ENCODE measurements at places on chromosomes 11 and 22. TPM values are rescaled to one million over a fixed set of nuclear protein-coding genes. Genes with fewer than 3 reads are reported as not detected.

The PARVG gene
- 71.3 TPM for total RNA-seq

The FLRT1 gene
- 0.41 TPM for total RNA-seq

The TREH gene
- not detected for total RNA-seq

The TSPAN18 gene
- 7.7 TPM for total RNA-seq

The KREMEN1 gene
- 8.4 TPM for total RNA-seq

The P2RY6 gene
- 13.4 TPM for total RNA-seq

DNA sequence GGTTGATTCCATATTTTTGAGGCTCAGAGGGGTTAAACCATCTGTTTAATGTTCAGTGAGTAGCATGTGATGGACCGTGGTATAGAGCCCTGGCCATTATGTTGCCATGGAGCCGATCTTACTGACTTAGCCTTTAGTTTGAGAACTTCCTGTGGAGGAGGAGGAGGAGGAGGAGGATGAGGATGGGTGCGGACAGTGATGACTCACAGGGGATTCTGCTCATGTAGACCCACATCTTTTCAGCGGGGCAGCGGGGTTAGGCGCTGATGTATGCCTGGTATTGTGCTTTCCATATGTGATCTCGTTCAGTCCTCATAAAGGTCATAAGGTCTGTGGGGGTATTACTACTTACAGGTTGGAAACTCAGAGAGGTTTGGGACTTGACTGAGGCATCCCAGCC, 13.9 kb downstream of the STX3 start:
- peaks cover 6% of the 10 kb centered on the region for H3K36me3 ChIP-seq
- H3K27me3 ChIP-seq = no peaks in the 10 kb centered on the region
- no peak for DNase-seq
- no peak overlapping the region for H3K27ac ChIP-seq

GRCh38 chr22:41762980-41763779, 37.3 kb upstream of the CCDC134 start:
- no peak for DNase-seq
- no peak overlapping the region for H3K27ac ChIP-seq
- no peaks in the 10 kb centered on the region for H3K36me3 ChIP-seq
- no peaks in the 10 kb centered on the region for H3K27me3 ChIP-seq
- no peaks in the 10 kb centered on the region for H3K4me1 ChIP-seq

GRCh38 chr11:118016104-118016503, 29.9 kb downstream of the IL10RA start:
- H3K4me3 ChIP-seq = no peak overlapping the region
- no peaks in the 10 kb centered on the region for H3K27me3 ChIP-seq
- H3K4me1 ChIP-seq = no peaks in the 10 kb centered on the region
- no peak overlapping the region for H3K27ac ChIP-seq
- H3K36me3 ChIP-seq = no peaks in the 10 kb centered on the region
- DNase-seq = no peak

DNA sequence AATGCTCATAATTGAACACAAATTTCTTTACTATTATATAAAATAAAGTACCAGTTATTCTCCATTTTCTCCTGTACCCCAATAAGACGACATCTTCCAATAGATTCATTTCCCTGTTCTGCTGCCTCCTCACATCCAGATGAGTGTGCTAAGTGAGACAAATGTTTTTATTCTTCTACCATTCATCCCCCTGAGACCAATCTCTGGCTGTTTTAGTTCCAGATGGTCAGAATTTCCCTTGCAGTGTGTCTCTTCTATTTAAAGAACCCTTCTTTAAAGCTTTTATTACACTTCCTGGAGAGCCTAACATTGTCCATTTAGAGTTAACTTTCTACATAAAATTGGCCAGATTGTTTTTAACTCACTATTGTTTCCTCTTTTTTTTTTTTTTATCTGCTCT, 41.2 kb upstream of the GLYATL1 start:
- no peak overlapping the region for H3K27ac ChIP-seq
- no peaks in the 10 kb centered on the region for H3K27me3 ChIP-seq
- H3K36me3 ChIP-seq = no peaks in the 10 kb centered on the region
- H3K4me1 ChIP-seq = no peaks in the 10 kb centered on the region
- no peak for DNase-seq

GRCh38 chr11:83773950-83774880, 488.0 kb upstream of the CCDC90B start:
- no peak overlapping the region for H3K4me3 ChIP-seq
- H3K36me3 ChIP-seq = no peaks in the 10 kb centered on the region
- DNase-seq = no peak
- H3K4me1 ChIP-seq = no peaks in the 10 kb centered on the region
- no peak overlapping the region for H3K27ac ChIP-seq
- H3K27me3 ChIP-seq = no peaks in the 10 kb centered on the region

GRCh38 chr22:29710922-29711593, 8.7 kb upstream of the CABP7 start:
- no peak overlapping the region for H3K27ac ChIP-seq
- no peak for DNase-seq
- no peak overlapping the region for H3K4me3 ChIP-seq
- H3K36me3 ChIP-seq = no peaks in the 10 kb centered on the region
- H3K27me3 ChIP-seq = no peaks in the 10 kb centered on the region

DNA sequence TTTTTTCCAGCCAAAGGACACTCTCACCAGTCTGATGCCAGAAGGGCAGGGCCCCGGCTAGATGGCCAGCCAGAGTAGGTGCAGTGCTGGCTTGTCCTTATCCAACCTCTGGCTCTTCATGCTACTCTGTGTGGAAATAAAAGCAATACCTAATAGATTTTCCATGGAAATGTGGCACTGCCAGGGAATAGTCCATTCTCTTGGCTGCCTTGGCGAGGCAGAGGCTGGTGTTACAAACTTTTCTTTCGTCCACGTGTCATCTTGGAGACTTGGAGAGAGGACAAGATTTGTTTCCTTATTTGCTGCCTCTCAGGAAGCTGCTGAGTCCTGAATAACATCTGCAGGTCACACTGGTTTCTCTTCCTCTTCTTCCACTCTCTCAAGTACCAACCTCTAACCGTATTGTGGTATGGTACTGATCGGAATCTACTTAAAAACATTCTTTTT, 17.2 kb upstream of the C1QTNF4 start:
- H3K36me3 ChIP-seq = no peaks in the 10 kb centered on the region
- H3K4me3 ChIP-seq = no peak overlapping the region
- no peak overlapping the region for H3K27ac ChIP-seq
- no peaks in the 10 kb centered on the region for H3K27me3 ChIP-seq

DNA sequence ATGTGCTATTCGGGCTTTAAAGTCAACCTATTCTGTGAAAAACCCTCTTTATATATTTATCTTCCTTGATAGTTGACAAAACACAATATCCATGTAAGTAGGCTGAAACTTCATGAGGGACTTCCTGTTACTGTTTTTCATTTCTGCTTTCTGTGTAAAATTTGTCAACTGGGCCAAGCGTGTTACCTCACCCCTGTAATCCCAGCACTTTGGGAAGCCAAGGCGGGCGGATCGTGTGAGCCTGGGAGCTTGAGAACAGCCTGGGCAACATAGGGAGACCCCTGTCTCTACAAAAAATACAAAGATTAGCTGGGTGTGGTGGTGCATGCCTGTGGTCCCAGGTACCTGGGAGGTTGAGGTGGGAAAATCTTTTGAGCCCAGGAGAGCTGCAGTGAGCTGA, 66.5 kb upstream of the SLC25A18 start:
- H3K27me3 ChIP-seq = no peaks in the 10 kb centered on the region
- no peaks in the 10 kb centered on the region for H3K4me1 ChIP-seq
- no peak overlapping the region for H3K27ac ChIP-seq
- H3K36me3 ChIP-seq = no peaks in the 10 kb centered on the region
- DNase-seq = no peak

DNA sequence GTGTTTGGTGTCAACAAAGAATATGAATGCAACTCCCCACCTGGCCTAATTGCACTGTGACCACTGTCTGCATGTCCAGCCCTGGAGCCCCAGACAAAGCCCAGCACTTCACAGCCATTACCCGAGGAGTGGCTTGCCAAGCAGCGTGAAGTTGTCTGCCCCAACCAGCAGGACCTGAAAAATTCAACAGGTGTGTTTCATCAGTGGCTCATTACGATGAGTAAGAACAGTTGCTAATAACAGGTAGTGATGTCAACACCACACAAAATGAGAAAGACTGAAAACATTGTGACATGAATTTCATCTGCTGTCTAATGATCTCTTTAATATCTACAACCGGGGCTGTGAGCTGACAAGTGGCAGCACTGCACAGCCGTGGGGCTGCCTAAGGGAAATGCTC, 10.3 kb downstream of the MRPL21 start:
- H3K4me3 ChIP-seq = no peak overlapping the region
- H3K4me1 ChIP-seq = peaks cover 16% of the 10 kb centered on the region
- no peak overlapping the region for H3K27ac ChIP-seq
- H3K27me3 ChIP-seq = no peaks in the 10 kb centered on the region

- H3K4me1 ChIP-seq = peaks cover 8% of the 10 kb centered on the region
- DNase-seq = no peak
- no peak overlapping the region for H3K27ac ChIP-seq
- H3K36me3 ChIP-seq = no peaks in the 10 kb centered on the region
- H3K4me3 ChIP-seq = peak overlapping the region; percentile 72
Measured at GRCh38 chr22:29206372-29207242, 911 bp downstream of the EMID1 start.

DNA sequence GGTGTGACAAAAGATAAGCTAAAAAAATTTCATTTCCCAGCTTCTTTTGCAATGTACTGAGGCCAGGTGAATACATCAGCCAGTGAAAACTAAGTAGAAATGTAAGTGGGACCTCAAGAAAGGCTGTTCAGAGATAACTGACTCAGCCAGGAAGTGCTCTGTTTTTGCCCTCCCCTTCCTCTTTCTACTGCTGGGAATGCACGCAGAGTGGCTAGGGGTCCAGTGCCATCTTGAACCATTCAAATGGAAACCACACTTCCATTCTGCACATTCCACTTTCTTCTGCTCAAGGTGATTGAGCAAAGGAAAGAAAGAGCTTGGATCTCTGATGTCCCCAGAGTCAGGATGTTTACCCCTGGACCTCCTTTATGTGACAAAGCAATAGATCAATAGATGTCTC, 27.8 kb upstream of the LMO2 start:
- DNase-seq = no peak
- no peaks in the 10 kb centered on the region for H3K36me3 ChIP-seq
- no peak overlapping the region for H3K27ac ChIP-seq
- H3K4me1 ChIP-seq = no peaks in the 10 kb centered on the region

- H3K27ac ChIP-seq = no peak overlapping the region
- H3K36me3 ChIP-seq = no peaks in the 10 kb centered on the region
- H3K4me3 ChIP-seq = no peak overlapping the region
- DNase-seq = no peak
- H3K27me3 ChIP-seq = no peaks in the 10 kb centered on the region
- H3K4me1 ChIP-seq = peaks cover 14% of the 10 kb centered on the region
Measured at GRCh38 chr11:130087294-130087926, 17.7 kb downstream of the APLP2 start.

- H3K4me1 ChIP-seq = no peaks in the 10 kb centered on the region
- no peak overlapping the region for H3K4me3 ChIP-seq
- DNase-seq = no peak
- H3K36me3 ChIP-seq = no peaks in the 10 kb centered on the region
Measured at GRCh38 chr11:115184901-115185300, 319.3 kb downstream of the CADM1 start.

GRCh38 chr11:93219440-93219839, 21.6 kb upstream of the SLC36A4 start:
- no peaks in the 10 kb centered on the region for H3K4me1 ChIP-seq
- no peak for DNase-seq
- no peaks in the 10 kb centered on the region for H3K36me3 ChIP-seq
- no peak overlapping the region for H3K4me3 ChIP-seq

DNA sequence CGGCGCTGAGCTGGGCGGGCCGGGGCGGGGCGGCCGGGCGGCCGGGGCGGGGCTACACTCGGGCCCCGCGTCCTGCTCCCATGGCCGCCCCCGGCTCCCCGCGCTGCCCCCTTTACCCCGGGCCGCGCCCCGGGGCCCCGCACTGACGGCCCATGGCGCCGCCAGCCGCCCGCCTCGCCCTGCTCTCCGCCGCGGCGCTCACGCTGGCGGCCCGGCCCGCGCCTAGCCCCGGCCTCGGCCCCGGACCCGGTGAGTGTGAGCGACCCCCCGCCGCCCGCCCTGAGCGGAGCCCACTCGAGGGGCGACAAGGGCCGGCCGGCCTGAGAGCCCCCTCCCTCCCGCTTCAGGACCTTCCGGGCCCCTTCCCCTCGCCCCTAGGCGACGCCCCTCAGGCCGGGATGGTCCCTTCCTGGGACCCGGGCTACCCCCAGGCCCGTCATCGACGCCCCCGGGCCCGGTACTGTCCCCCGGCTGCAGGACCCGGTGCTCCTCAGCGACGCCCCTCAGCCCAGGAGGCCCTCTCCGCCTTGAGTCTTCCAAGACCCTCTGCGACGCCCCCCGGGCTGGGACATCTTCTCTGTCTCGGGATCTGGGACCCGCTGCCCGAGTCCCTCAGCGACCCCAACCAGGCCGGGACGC, at the start of gene KREMEN1:
Gene KREMEN1 (plus strand): TSS at position 57 of the 639 bp plus-strand sequence. CDS start 96 bp downstream, at position 153.
- H3K4me1 ChIP-seq = peaks cover 28% of the 10 kb centered on the region
- no peaks in the 10 kb centered on the region for H3K27me3 ChIP-seq
- no peak for DNase-seq
- no peak within 1 kb of the TSS for H3K27ac ChIP-seq
- H3K36me3 ChIP-seq = no peaks in the 10 kb centered on the region
- peak within 1 kb of the TSS; percentile 82 for H3K4me3 ChIP-seq

DNA sequence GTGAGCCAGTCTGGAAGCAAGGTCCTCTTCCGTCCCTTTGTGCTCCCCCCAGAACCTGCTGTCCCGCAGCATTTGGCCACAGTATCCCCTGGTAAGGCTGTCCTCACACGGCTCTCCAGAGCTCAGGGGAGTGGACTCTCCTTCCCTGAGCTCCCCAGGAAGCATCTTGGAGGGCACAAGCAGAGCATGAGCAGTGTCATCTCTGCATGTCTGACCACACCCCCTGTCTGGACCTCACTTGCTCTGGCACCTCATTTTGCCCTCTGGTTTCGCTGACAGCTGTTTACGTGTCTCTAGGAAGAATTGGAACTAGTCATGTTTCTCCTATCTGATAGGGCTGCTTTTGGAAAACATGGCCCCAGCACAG, 15.5 kb downstream of the DCPS start:
- H3K4me3 ChIP-seq = no peak overlapping the region
- H3K27ac ChIP-seq = peak overlapping the region; percentile 84
- no peaks in the 10 kb centered on the region for H3K27me3 ChIP-seq
- H3K36me3 ChIP-seq = no peaks in the 10 kb centered on the region

DNA sequence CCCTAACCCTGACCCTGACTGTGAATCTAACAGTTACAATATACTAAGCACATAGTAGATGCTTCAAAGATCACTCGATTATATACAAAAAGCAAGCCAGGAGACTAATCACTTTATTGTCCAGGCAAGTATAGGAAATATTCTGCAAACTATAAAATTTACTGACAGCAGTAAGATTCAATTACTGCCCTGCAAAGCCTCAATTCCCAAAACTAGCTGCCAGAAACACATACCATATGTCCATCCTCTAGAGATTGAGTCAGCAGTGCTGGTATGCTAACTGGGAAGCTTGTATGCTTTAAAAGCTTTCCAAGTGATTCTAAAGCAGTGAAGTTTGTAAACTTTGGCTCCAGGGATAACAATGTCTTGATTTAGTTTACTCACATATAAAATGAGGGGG, 26.1 kb downstream of the CSTF3 start:
- no peak for DNase-seq
- no peak overlapping the region for H3K4me3 ChIP-seq
- H3K27ac ChIP-seq = no peak overlapping the region
- H3K36me3 ChIP-seq = no peaks in the 10 kb centered on the region

GRCh38 chr11:108286370-108286769, 63.5 kb downstream of the ATM start:
- H3K27ac ChIP-seq = no peak overlapping the region
- H3K4me1 ChIP-seq = no peaks in the 10 kb centered on the region
- no peak for DNase-seq
- H3K4me3 ChIP-seq = no peak overlapping the region

- no peak overlapping the region for H3K27ac ChIP-seq
- no peaks in the 10 kb centered on the region for H3K36me3 ChIP-seq
- DNase-seq = no peak
- H3K4me3 ChIP-seq = no peak overlapping the region
Measured at GRCh38 chr11:33835143-33835878, 56.6 kb downstream of the LMO2 start.

All from thoracic aorta (tissue), 2 donors.